ENCODE measurements at places on chromosomes 13 and 19.

DNA sequence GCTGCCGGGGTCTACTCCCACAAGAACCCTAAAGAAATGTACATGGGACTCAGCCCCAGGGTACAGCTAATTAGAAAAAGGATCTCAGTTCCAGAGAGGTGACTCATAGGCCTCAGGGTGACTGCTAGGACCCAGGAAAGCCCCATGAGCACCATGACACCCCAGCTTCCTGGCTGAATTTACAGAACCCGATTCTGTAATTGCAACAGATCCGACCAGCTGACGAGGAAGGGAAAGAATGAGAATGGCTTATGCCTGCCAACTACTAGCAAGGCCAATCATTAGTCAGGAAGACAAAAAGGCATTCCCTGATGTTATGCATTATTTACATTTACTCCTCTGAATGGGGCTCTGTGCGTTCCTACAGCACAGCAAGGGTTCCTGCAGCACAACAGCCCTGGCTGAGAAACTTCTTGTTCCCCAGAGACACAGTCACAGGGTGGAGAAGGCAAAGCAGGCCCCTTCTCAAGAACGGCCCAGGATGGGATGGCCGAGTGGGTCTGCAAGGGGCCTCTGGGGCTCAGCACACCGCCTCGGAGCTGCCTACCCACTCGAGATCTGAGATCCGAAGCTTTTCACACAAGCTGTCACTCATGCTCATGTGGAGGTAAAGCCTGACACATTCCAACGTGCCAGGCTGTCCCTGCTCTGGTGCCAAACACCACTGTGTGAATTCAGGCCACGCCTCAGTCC, 27.2 kb downstream of the PBX4 start:
- no peak for DNase-seq

DNA sequence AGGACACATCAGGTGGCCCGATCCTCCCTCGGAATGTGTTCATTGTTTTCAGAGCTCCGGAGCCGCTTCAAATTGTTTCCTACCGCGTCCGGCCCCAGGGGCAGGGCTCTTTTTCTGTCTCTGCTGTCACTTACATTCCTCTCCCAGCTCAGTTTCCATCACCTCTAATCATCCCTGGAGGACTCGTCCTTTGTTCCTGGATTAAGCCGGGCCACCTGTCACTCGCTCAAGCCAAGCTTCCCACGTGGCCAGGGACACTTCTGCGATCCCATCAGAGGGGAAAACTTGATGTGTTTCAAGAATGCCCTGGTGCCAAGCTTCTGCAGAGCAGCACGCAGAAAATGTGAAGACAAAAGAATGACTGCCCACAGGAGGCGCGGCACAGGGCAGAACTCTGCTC, 13.5 kb downstream of the IL17D start:
- DNase-seq: no peak

- no peak for DNase-seq
These were observed 3.9 kb upstream of the PRX start for GRCh38 chr19:40416918-40417642.

DNA sequence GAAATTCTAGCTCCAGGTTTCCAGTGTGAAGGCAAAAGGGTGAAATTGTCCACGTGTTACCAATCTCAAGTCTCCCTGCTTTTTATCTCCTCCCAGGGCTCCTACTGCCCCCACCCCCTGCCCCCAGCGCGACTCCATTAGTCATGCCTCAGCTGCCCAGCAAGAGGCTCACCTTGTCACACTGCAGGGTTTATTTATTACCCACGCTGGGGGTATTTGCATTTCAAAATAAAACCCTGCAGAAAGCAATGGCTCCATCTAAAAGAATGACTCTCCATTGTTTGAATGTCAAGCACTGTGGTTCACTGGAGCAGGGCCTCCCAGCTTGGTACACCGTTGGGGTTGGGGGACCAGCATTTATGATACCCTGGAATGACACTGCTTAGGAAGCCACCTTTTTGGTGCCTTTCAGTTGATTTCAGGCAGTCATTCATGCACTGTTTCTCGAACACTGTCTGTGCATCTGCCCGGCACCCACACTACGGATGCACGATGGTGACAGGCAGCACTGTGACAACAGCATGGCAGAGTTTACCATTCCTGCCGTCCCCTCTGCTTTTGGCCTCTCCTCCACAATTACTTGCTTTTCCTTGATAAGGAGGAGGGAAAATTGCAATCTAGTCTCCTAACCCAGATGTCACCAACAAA, 9.9 kb upstream of the POP4 start:
- no peak for DNase-seq

- DNase-seq: no peak
These were observed 1.7 kb upstream of the ELANE start for GRCh38 chr19:850221-850978.

- no peak for DNase-seq
These were observed 48.4 kb downstream of the MYO16 start for GRCh38 chr13:108677806-108678205.

- no peak for DNase-seq
These were observed 251.2 kb upstream of the SPRY2 start for GRCh38 chr13:80591976-80592740.

- no peak for DNase-seq
These were observed 7.4 kb downstream of the CCDC122 start for GRCh38 chr13:43872181-43872580.

DNA sequence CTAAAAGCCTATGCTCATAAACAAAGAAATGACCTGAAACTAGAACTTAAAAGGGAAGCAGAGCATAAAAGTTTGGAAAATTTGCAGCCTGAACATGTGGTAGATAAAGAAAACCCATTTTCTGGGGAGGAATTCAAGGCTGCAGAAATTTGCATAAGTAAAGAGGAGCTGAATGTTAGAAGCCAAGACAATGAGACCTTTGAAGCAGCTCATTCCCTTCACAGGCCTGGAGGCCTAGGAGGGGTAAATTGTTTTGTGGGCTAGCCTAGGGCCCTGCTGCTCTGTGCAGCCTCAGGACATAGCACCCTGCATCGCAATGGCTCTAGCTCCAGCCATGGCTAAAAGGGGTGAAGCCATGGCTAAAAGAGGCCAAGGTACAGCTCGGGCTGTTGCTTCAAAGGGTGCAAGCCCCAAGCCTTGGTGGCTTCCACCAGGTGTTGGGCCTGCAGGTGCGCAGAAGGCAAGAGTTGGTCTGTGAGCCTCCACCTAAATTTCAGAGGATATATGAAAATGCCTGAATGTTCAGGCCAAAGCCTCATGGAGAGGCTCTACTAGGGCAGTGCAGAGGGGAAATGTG, 38.3 kb downstream of the ZIC2 start:
- no peak for DNase-seq

- DNase-seq: no peak
These were observed 101.3 kb upstream of the SLC15A1 start for GRCh38 chr13:98853771-98854221.

DNA sequence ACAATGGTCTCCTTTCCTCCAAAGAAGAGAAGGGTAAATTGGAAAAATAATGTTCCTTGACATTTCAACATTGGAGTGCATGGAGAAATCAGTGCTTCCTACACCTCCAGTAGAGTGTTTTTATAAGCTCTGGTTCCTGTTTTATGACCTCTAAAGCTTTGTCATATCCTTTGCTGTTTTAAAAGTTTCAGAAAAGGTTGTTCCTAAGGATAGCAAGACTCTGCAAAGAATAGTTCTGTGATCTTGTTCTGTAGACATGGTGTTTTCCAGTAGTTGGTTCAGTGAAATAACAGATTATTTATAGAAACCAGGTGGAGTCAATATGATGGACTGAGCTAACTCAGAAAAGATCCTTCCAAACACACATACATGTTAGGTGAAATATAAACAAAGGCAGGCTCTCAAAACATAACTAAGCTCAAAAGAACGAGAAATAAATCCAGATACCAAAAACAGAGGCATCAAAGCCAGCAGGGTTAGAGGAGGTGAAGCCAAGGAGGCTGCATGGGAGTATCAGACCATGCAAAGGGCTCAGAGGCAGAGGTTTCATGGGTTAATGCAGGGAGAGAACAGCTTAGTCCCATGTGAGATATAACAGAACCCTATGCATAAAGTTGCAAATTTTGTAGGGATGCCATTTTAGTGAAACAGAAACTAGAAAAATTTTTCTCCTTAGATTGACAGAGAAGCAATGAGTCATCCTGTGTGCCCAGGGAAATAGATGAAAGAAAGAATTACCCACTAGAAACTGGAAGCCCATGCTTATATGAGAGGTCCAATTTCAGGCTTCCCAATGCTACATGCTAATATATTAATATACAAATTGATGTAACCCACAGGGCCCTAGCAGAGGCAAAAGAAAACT, 44.3 kb downstream of the SHISA2 start:
- no peak for DNase-seq

DNA sequence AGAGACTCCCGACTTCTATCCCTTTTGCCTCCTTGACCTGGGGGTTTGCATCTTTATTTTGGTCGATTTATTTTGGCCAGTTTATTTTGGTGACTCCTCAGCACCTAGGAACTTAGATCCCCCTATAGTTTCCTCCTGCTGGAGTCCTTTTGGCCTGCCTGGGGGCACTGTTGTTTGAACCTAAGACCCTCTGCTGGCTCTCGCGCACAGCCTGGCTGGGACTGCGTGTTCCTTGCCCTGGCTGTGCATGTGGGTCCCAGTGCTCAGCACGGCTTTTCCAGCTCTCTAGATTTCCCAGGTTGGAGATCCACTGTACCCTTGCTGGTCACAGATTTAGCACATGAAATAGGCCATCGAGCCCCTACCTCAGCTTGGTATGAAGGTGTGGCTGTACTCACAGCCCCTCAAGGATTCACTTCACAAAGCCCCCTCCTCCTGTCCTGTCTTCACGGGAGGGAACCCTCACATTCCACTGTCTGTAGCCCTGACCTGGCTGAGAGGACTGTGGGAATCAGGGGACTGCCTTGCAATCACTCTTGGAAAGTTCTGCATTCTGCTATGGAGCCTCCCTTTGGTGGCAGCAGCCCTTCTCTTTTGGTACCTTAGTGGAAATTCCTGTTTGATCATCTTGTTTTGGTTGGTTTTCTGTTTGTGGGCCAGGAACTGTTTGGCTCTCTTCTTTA, 8.3 kb downstream of the UBAC2 start:
- no peak for DNase-seq

DNA sequence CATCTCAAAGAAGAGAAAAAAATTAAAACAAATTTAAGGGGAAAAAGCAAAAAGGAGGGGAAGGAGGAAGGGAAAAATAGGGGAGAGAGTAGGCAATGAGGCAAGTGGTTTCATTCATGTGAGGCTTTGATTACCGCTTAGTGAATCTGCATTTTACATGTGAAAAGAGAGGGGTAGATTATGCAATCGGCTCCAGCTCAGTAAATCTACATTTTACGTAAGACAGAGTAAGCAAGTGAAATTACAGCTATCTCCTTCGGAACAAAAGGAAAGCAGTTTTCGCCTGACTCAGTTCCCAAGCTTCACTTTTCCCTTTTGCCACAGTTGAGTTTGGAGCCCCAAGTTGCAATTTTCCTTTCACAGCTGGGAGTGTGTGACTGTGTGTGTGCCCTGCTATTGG, 16.0 kb upstream of the OLFM2 start:
- DNase-seq: no peak

GRCh38 chr19:11578258-11579142, 1.1 kb upstream of the ACP5 start:
- DNase-seq: no peak

DNA sequence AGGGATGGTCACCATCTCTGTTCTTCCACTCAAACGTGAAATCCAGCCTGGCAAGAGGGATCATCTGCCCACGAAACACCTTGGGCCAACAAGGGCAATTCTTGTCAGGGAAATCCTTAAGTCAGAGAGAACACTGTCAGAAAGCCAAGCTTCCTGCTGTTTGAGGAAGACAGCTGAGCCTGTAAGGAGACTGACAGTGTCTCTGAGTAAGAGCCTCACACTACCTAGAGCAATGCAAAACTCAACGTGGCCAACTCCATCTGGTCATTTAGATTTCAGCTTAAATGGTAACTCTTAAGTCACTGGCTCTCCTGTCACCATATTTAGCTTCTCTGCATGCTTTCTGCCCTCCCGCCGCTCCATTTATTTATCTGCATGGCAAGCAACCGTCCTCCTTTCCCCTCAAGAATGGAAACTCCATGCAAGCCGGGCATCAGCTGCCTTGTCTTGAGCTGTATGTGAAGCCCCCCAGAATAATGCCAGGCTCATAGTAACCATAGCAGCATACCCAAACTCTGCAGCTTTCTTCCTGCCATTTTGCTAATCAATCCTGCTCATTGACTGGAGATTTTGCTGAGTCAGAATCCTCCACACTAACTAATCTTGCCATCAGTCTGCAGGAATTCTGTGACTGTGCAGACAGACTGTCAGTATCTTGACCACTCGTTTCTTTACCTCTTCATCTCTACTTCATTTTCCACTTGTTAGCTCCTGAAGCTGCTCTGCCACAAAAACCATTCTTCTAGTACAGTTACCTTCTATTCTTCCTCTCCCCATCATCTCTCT, 159.8 kb downstream of the IRS2 start:
- DNase-seq: no peak

- DNase-seq: no peak
These were observed 110.5 kb downstream of the ENOX1 start for GRCh38 chr13:43676320-43676719.

DNA sequence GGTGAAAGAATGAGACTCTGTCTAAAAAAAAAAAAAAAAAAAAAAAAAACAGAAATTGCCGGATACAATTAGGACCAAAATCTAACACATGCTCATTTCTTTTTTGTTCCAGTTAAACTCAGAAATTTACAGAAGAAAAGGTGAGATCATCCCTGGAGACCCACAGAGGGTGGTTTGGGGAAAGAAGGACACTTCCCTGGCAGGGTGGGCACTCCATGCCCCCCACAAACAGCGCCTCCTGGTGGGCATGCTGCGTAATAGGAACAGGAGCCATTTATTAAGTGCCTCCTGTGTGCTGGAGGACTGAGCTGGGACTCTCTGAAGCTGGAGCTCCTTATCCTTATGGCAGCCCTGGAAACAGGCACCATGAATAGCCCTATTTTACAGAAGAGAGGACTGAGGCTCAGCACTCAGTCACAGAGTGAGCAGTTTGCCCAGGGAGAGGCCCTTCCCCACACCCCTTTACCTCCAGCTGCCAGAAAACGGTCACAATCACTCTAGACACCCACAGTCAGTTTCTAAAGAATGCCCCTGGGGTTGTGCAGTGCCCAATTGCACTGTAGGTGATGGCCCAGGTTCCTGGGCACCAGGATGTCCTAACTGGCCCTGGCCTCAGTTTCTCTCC, 10.1 kb downstream of the C19orf38 start:
- no peak for DNase-seq

- DNase-seq: no peak
These were observed 137.3 kb upstream of the PCDH9 start for GRCh38 chr13:67367399-67367798.

DNA sequence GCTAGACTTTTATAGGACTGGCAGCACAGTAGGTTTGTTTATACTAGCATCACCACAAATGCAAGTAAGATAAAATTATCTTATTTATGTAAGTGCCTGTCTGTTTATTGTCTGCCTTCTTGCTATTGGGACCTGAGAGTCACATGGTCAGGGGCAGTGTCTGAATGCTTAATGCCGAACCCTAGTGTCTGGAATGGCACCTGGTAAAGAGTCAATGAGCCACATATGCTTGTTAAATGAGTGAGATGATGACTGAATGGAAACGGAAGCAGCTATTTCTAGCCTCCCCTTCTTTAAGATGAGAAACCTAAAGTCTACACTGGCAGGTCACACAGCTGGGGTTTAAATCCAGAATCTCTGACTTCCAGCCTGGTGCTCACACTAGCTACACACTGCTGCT, 92.2 kb downstream of the STOML3 start:
- DNase-seq: no peak

- DNase-seq: no peak
These were observed 58.3 kb upstream of the CSNK1A1L start for GRCh38 chr13:37163641-37164265.

Data from cortex of kidney (tissue), 1 donor.